ENCODE measurements at places on chromosomes 12 and 14. TPM values are rescaled to one million over a fixed set of nuclear protein-coding genes. Genes with fewer than 3 reads are reported as not detected.

- H3K27ac ChIP-seq, result no peak overlapping the region
- H3K4me3 ChIP-seq, result no peak overlapping the region
- DNase-seq, result no peak
- H3K27me3 ChIP-seq, result peaks cover 4% of the 10 kb centered on the region
Observed at GRCh38 chr12:65603438-65604351, 220.6 kb upstream of the HMGA2 start.

DNA sequence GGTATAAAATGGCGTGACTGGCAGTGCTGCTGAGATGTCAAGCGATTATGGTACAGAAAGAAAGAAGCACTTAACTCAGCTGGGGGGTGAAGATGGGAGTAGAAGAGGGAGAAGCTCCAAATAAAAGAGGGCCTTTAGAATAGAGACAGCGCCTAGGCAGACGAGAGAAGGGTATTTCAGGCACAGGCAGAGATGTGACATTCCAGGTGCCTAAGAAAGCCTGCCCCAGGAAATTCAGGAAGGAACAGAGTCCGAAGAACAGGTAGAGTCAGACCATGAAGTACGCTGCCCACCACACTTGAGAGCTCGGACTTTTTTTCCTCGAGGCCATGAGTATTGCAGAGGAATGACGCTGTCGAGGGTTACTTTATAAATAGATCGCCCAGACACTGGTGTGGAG, 170.9 kb upstream of the ATF7IP start:
- no peaks in the 10 kb centered on the region for H3K4me1 ChIP-seq
- H3K27ac ChIP-seq, result no peak overlapping the region

DNA sequence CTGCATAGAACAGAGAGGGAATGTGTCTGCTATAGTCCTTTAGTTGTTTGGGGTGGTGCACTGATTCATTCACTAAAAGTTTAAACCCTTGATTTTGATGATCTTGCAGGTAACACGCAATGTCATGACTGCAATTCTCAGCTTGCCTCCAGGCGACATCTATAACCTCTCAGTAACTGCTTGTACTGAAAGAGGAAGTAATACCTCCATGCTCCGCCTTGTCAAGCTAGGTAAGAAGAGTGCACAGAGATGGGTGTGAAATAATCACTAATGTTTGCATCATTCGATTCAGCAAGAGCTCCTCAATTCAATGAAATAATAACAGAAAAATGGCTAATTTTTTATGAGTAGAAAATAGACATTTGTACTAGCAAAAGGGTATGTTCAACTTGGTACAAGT, 203.7 kb downstream of the PTPRO start:
- H3K4me1 ChIP-seq, result peaks cover 5% of the 10 kb centered on the region
- no peaks in the 10 kb centered on the region for H3K36me3 ChIP-seq
- H3K27ac ChIP-seq, result no peak overlapping the region
- peaks cover 23% of the 10 kb centered on the region for H3K27me3 ChIP-seq
- no peak for DNase-seq

DNA sequence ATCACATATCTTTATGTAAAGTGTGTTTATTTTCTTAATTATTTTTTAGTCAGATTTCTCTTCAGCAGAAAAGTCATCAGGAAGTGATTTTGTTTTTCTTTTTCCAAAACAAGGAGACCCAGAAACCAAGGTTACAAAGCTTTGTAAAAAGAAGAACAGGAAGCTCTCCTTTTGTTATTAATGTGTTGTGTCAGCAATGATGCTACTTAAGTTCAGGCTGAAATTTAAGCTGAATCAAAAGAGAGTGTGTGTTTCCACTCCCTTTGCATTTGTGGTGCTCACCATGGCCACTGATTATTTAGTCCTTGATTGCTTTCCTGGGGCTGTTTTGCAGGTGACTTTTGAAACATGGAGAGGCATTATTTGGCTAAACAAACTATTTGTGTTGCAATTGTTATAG, 155.3 kb upstream of the ATP2B1 start:
- H3K27ac ChIP-seq, result peak overlapping the region; percentile 90
- peaks cover 29% of the 10 kb centered on the region for H3K36me3 ChIP-seq
- peaks cover 34% of the 10 kb centered on the region for H3K4me1 ChIP-seq
- no peak for DNase-seq
- no peaks in the 10 kb centered on the region for H3K27me3 ChIP-seq
- H3K4me3 ChIP-seq, result peak overlapping the region; percentile 73

- H3K27me3 ChIP-seq, result no peaks in the 10 kb centered on the region
- no peak overlapping the region for H3K27ac ChIP-seq
- no peaks in the 10 kb centered on the region for H3K4me1 ChIP-seq
- H3K36me3 ChIP-seq, result no peaks in the 10 kb centered on the region
- H3K4me3 ChIP-seq, result no peak overlapping the region
Observed at GRCh38 chr14:55901291-55901690, 216.9 kb upstream of the PELI2 start.

DNA sequence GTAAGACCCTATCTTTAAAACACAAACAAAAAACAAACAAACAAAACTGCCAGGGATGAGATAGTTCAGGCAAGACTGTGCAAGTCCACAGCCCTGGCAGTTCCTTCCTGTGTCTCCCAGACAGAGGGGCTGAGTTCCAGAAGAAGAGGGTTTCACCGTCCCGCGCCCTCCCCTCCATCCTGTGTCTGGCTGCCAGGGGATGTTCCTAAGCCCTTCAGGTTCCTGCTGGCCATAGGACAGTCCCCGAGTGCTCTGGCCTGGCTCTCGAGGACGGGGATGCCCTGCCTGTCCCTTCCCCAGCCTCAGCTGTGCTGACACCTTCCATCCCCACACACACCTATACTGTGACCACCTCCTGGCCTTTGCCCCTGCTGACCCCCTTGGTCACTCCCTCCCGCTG, 40.6 kb upstream of the EIF5 start:
- H3K27ac ChIP-seq, result no peak overlapping the region
- H3K36me3 ChIP-seq, result no peaks in the 10 kb centered on the region
- no peak overlapping the region for H3K4me3 ChIP-seq
- no peak for DNase-seq
- H3K27me3 ChIP-seq, result peaks cover 4% of the 10 kb centered on the region

DNA sequence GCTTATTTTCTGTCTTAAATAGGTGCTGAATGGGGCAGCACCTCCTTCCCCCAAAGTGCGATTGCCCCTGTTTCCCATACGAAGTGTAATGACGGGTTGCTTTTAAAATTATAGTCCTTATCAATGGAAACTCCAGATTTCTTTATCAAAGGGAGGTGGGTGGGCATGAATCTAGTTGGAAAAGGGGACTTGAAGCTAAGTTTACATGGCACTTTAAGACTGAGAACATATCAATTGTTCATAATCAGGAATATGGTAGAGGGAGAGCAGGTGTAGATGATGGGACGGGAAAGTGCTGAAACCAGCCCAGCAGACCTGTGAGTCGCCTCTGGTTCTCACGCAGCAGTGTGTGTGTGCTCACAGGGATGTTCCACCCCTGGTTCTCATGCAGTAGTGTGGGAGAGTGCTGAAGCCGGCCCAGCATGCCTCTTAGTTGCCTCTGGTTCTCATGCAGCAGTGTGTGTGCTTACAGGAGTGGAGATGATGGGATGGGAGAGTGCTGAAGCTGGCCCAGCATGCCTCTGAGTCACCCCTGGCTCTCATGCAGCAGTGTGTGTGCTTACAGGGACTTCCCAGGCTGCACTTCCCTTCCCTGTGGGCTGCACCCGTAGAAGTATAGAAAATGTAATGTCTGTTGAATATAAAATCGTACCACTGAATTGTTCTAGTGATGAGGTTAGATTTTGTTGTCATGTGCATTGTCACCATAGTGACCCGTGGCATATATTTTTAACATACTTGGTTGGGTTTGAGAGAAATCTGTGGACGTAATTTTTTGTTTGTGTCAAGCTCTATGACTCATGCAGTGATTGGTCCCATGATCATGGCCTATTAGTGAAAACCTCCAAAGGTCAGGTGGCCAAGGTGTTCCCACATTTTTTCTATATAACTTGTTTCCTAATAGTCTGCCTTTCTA, 51.6 kb downstream of the GPATCH2L start:
- no peak overlapping the region for H3K27ac ChIP-seq
- H3K4me3 ChIP-seq, result no peak overlapping the region
- H3K4me1 ChIP-seq, result no peaks in the 10 kb centered on the region
- H3K36me3 ChIP-seq, result peaks cover 30% of the 10 kb centered on the region
- no peak for DNase-seq

GRCh38 chr12:31929027-31929526, 30.1 kb upstream of the RESF1 start:
- DNase-seq, result no peak
- H3K4me3 ChIP-seq, result peak overlapping the region; percentile 81
- H3K27ac ChIP-seq, result peak overlapping the region; percentile 98
- H3K36me3 ChIP-seq, result peaks cover 62% of the 10 kb centered on the region
- H3K27me3 ChIP-seq, result no peaks in the 10 kb centered on the region
- H3K4me1 ChIP-seq, result peaks cover 51% of the 10 kb centered on the region

DNA sequence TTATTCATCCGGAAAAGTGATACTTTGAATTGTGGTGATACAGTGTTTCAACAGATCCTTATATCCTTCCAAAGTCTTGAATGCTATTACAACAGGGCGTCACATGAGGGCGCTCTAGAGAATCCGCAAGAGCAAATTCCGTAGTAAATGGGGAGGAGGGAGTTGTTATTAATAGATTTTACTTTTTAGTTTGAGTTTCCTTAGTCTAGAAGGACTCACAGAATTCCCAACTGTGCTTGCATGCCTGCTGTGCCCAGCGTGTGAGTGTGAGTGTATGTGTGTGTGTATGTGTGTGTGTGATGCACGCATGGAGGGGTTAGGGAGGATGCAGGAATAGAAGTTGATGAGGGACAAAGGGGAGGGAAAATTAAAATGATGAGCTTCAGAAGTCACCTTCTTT, 375.3 kb downstream of the C12orf75 start:
- no peak overlapping the region for H3K4me3 ChIP-seq
- H3K36me3 ChIP-seq, result no peaks in the 10 kb centered on the region
- no peaks in the 10 kb centered on the region for H3K27me3 ChIP-seq
- peak; percentile 28 for DNase-seq
- no peak overlapping the region for H3K27ac ChIP-seq

- no peak overlapping the region for H3K27ac ChIP-seq
- peak; percentile 47 for DNase-seq
- H3K4me1 ChIP-seq, result peaks cover 39% of the 10 kb centered on the region
Observed at GRCh38 chr14:21090194-21090939, 8.1 kb downstream of the ZNF219 start.

DNA sequence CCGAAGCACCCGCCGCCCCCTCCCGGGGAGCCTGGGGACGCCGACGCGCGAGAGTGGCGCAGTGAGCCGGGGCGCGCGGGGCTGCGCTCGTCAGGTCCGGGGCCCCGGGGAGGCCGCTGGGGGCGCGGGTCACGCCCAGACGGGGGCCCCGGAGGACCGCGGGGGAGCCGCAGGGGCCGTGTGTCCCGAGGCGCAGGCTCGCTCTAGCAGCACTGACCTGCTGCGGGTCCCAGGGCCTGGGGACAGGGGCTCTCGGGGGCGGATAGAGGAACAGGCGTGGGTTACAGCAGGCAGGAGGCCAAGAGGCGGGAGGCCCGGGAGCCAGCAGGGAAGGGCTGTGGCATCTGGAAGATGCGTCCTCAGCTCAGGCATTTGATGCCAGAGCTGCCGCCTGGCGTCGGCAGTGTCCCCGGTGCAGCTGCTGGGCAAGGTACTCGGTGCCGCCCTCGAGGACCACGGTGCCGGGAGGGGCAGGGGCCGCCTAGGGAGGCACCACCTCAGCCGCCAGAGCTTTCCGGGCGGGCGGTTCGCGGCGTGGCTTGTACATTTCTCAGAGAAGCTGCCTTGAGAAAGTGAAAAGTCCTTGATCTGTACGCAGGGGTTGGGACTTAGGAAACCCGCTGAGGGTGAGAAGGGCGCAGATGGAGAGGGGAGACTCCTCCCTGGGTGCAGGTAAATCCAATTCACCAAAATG, 1.2 kb downstream of the WNT5B start:
- H3K27me3 ChIP-seq, result peaks cover 66% of the 10 kb centered on the region
- no peaks in the 10 kb centered on the region for H3K36me3 ChIP-seq
- no peak overlapping the region for H3K27ac ChIP-seq

GRCh38 chr14:97336816-97337215, 539.6 kb downstream of the VRK1 start:
- H3K27ac ChIP-seq, result no peak overlapping the region
- no peak overlapping the region for H3K4me3 ChIP-seq
- peaks cover 10% of the 10 kb centered on the region for H3K36me3 ChIP-seq

GRCh38 chr12:71054551-71054950, 103.2 kb downstream of the TSPAN8 start:
- H3K27me3 ChIP-seq, result no peaks in the 10 kb centered on the region
- no peak overlapping the region for H3K27ac ChIP-seq
- DNase-seq, result no peak
- H3K36me3 ChIP-seq, result no peaks in the 10 kb centered on the region

GRCh38 chr14:74525361-74525851, 31.8 kb downstream of the ISCA2 start:
- H3K4me1 ChIP-seq, result no peaks in the 10 kb centered on the region
- peaks cover 3% of the 10 kb centered on the region for H3K27me3 ChIP-seq
- H3K4me3 ChIP-seq, result no peak overlapping the region
- DNase-seq, result no peak

The PTPRB gene
- total RNA-seq, result not detected

The KCNK10 gene
- total RNA-seq, result not detected

The SERPINA9 gene
- total RNA-seq, result not detected

The HCAR3 gene
- not detected for total RNA-seq

The ACAD10 gene
- 24.9 TPM for total RNA-seq

The RFX4 gene
- total RNA-seq, result not detected

The ZDHHC17 gene
- 28.1 TPM for total RNA-seq

The IGF1 gene
- 0.52 TPM for total RNA-seq
